NCI-H460 (cell line): ENCODE measurements at places on chromosomes 6 and 20. TPM values are rescaled to one million over a fixed set of nuclear protein-coding genes. Genes with fewer than 3 reads are reported as not detected.

The CDKAL1 gene
- total RNA-seq, result 10.3 and 12.3 TPM in 2 replicates

The LY6G6D gene
- total RNA-seq, result not detected in 2 replicates

- DNase-seq, result no peak
Observed at GRCh38 chr6:75874224-75874623, 125.2 kb downstream of the MYO6 start.

GRCh38 chr6:168083514-168083885, 4.5 kb upstream of the FRMD1 start:
- no peak for DNase-seq

DNA sequence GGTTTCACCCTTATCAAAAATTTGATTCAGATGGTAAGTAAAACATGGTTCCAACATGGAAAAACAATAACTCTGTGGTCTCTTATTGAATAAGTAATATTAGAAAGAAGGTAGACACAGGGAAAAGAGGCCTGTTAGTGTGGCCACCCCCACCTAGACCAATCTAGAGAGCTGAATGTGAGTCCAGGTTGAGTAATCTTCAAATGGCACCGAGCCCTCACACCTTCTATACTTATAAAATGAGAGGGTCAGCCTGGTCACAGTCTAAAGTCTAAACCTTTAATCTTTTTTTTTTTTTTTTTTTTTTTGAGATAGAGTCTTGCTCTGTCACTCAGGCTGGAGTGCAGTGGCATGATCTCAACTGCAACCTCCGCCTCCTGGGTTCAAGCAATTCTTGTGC, 6.9 kb downstream of the FAM184A start:
- no peak for DNase-seq

GRCh38 chr20:63686492-63687321, 9.7 kb upstream of the TNFRSF6B start:
- peak; percentile 57 for DNase-seq

DNA sequence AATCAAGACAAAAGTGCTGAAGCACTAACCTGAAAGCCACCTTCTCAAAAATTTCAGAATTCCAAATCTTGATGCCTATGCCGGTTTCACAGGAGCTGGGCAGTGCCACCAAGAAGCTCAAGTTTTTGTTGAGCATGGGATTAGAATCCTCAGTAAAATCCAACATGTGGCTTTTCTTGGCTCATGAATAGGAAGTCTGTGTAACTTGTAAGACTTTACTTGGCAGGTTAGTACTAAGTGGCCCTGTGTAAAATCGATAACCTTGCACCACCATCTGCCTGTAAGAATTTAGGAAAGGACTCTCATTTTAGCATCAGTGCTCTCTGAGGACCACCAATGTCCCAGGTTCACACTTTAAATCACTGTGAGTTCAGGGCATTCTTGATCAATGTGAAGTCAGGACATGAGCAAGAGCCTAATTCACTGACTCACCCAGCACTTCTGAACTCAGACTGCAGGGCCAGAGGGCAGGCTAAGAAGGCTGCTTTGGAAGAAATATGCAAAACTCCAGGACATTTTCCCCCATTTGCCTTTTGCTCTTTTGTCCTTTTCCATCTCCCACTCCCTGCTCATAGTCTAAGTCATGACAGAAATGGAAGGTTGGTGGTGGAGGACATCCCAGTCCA, 113.2 kb downstream of the EDN1 start:
- DNase-seq, result peak; percentile 0

- DNase-seq, result no peak
Observed at GRCh38 chr6:85490516-85491248, 40.8 kb downstream of the NT5E start.

- DNase-seq, result peak; percentile 52
Observed at GRCh38 chr20:44089987-44090674, 96.9 kb downstream of the JPH2 start.
